Large intestine (tissue), 12 donors: ENCODE measurements at places on chromosomes 7 and 10. TPM values are rescaled to one million over a fixed set of nuclear protein-coding genes. Genes with fewer than 3 reads are reported as not detected.

PRKG1 gene
- polyA plus RNA-seq: 12.0 TPM

- peak; percentile 55 for DNase-seq
Measured at GRCh38 chr10:31320550-31321211, 1.7 kb downstream of the ZEB1 start.

PRPS1L1 gene
- not detected for polyA plus RNA-seq

DNA sequence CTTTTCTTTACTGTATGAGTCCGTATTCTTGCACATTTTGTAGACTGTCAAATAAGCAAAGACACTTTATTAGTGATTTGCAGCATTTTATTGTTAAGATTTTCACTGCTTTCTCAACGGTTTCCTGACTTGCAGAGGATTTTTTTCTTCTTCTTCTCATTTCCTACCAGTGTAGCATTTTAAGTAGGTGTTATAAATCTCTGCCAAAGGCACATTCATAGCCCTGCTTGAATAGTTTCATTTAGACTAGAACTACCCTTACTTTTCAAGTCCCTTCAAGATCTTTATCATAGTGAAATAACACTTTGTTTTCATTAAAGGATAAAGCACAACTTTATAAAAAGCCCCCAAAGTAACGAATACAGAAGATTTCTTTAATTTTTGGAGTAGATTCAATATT, 271.4 kb downstream of the TSPAN12 start:
- DNase-seq: no peak

FAM13C gene
- 5.7 TPM for polyA plus RNA-seq

GRCh38 chr7:44561962-44562621, 11.6 kb downstream of the DDX56 start:
- DNase-seq: peak; percentile 96

PNLIPRP2 gene
- 11.9 TPM for polyA plus RNA-seq

SP8 gene
- not detected for polyA plus RNA-seq

MOGAT3 gene
- polyA plus RNA-seq: 72.1 TPM

PPP1R17 gene
- not detected for polyA plus RNA-seq

MBL2 gene
- 0.09 TPM for polyA plus RNA-seq

GRCh38 chr7:83655951-83656556, 7.1 kb upstream of the SEMA3E start:
- DNase-seq: no peak

SPAM1 gene
- 1.0 TPM for polyA plus RNA-seq

ENTPD7 gene
- polyA plus RNA-seq: 56.2 TPM

OPALIN gene
- polyA plus RNA-seq: not detected

DNA sequence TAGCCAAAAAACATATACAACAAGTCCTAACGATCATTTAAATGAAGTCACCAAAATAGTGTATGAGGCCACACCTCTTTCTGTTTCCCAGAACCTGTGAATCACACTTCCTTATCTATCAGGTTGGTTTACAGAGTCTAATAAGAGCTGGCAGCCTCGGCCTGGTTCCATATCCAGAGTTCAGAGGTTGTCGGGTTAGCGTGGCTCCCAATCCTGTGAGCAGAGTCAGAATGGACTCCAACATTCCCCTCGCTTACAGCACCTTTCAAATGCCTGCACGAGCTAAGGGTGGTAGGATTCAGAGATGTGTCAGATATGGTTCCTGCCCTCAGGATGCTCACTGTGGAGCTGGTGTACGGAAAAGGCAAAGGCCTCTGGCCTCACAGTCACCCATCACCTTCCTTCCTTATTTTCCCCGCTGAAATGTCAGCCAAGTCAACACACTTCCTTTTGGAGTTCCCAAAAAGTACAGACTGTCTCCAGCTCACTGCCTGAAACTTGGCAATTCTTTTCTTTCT, 6.0 kb downstream of the IL15RA start:
- DNase-seq: peak; percentile 82

- no peak for DNase-seq
Measured at GRCh38 chr7:45692031-45692430, 117.9 kb downstream of the ADCY1 start.

DNA sequence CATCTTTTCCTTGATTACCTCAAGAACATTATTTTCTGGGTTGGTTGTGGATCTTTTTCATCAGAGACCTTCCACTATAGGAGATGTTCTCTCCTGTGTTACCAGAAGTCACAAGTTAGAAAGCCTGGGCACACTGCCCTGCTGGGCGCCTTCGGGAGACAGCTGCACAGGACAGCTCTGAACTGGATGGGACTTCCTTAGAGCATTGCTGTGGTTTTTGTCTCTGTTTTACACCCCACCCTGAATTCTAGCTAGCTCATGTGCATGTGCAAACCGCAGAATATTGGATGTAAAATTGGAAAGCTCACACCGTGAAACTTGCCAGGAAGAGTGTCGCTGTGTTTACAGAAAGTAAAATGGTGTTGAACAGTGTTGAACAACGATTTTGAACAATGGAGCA, 54.4 kb upstream of the SEC61G start:
- no peak for DNase-seq

DNA sequence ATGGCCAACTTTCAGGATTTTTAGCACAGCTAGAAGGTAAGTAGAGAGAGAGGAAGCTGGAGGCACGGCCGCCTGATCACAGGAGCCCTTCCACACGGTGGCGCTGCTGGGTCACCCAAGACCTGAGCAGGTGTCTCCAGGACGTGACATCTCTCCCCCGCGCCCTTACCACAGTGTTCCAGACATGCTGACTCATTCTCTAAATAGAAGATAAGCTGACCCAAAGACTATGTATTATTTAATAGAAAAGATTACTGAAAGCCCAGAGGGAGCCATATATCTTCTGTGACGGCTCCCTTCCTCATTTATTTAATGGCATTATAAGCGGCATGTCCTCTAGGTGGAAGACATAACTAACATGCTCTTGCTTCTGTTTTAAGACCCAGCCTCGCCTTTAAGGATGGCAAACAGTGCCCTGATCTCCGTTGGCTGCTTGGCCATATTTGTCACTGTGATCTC, 26.0 kb upstream of the MALSU1 start:
- DNase-seq: peak; percentile 93

GRCh38 chr10:31581741-31582323, 262.8 kb downstream of the ZEB1 start:
- DNase-seq: no peak

AEBP1 gene
- 23.1 TPM for polyA plus RNA-seq

ADGRA1 gene
- polyA plus RNA-seq: 0.40 TPM

HTR5A gene
- polyA plus RNA-seq: 0.03 TPM

H2BK1 gene
- not detected for polyA plus RNA-seq

- peak; percentile 43 for DNase-seq
Measured at GRCh38 chr10:15738270-15738925, 18.7 kb upstream of the ITGA8 start.

GRCh38 chr10:3400348-3400747, 227.8 kb upstream of the PITRM1 start:
- no peak for DNase-seq

GRCh38 chr7:138865843-138866242, 67.8 kb upstream of the ATP6V0A4 start:
- DNase-seq: no peak

GRCh38 chr10:71393841-71394475, 2.8 kb upstream of the CDH23 start:
- no peak for DNase-seq

- DNase-seq: no peak
Measured at GRCh38 chr10:124027651-124028050, 65.7 kb downstream of the CHST15 start.

DNA sequence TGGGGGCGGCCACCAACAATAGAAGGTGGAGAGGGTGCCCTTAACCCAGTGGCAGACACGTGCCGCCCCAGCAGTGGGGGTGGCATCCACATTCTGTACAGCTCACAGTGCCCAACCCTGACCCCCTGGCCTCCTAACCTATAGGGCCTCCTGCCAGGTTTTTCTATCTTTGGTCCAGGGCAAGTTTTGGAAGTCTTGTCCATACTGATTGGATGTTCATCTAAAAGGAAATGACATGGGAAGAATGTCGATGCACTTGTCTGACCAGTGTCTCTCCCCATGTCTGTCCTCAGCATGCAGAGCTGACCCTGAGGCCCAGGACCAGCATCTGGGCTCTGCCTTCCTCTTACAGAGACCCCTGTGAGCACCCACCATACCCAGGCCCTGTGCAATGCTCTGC, 32.3 kb upstream of the ANTXRL start:
- DNase-seq: no peak
